ENCODE measurements at places on chromosomes 6 and 20.

DNA sequence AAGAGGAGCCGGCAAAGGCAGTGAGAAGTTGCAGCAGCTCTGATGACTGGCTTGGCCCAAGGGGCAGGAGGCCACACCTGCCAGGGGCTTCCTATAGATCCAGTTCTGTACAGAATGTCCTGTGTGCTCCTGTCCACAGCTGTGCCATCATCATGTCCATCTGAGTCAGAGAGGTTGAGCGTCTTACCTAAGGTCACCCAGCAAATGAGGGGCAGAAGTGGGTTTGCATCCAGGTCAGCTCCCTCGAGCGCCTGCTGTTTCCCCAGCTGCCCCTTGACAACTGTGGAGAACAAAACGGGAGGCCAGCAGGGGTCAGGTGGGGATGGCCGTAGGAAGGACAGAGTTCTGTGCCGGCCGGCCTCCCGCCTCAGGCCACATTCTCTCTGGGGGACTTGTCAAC, 47.6 kb downstream of the DLGAP4 start:
- no peak for DNase-seq

GRCh38 chr6:84072442-84072997, 38.9 kb downstream of the MRAP2 start:
- DNase-seq = no peak

GRCh38 chr20:47274401-47275108, 81.9 kb downstream of the ZMYND8 start:
- DNase-seq = peak; percentile 95

- DNase-seq = no peak
Observed at GRCh38 chr20:63097336-63097831, 90.6 kb upstream of the BHLHE23 start.

DNA sequence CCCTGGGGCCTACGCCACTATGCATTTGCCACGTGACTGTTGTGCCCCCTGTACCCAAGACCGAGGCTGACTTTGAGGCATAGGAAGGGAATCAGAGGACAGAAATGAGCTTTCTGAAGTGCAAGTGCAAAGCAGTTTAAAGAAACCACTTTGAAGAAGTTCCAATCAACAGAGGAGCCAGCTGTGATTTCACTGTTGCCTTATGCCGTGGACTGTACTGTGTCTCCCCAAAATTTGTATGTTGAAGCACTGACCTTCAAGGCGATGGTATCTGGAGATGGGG, 111.1 kb downstream of the JPH2 start:
- DNase-seq = no peak

GRCh38 chr6:32128751-32129296, 778 bp upstream of the ATF6B start:
- no peak for DNase-seq

DNA sequence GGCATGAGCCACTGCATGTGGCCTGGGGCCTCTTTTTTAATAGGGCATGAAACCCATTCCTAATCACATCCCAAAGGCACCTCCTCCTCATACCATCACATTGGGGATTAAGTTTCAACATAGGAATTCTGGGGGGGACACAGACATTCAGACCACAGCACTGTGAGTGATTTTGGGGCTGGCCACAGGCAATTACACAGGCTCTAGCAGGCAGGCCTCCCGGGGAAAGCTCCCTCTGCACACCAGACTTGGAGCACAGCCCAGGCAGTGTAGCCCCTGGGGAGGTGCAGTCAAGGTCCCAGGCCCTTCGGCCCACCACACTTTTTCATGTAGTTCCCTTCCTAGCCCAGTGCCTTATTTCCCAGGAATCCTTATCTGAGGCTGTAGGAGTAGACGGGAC, 5.5 kb downstream of the SFT2D1 start:
- no peak for DNase-seq

DNA sequence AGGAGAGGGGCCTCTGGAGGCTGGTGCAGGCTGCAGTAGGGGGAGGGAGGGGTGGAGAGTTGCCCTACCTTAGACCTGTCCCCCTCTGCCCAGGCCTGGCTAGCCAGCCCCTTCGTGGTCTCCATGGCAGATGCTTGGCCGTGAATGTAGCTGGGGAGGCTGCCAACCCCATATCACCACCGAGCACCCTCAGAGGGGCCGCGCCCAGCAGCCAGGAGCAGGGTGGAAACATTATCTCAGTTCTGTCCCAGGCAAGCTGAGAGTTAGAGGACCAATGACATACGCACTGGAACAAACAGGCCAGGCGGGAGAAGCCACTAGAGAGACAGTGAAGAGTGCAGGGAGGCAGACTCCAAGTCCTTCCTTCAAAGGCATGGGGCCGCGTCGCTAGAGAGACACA, 66.5 kb downstream of the LRFN2 start:
- DNase-seq = no peak

DNA sequence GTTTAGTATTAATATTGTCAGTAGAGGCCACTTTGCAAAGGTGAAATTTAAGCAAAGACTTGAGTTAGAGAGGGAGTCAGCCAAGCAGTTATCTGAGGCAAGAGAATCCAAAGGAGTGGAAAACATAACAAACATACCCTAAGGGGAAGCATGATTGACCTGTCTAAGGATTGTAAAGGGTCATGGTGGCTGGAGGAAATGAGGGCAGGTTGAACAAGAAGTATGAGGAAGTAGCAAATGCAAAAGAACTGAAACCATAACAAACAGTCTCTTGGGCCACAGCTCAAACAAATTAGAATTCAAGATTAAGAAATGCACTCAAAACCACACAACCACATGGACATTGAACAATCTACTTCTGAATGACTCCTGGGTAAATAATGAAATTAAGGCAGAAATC, 103.2 kb downstream of the FBXO5 start:
- no peak for DNase-seq

DNA sequence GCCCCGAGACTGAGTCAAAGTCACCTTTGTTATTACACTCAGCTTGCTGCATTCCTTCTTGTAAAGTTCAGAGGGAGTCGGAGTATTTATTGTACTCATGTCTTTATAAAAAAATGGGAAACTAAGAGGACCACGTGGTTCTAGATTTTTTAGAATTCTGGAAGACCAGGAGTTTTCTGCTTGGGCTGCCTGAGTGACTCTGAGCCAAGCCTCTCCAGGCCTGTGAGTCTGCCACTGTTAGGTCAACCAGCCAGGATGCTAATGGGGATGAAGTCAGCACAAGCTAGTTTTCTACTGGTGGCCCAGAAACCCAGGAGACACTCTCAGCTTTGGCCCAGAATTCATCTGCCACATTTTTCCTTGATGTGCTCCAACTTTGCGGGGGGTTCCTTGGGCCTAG, 453.5 kb upstream of the SULF2 start:
- DNase-seq = peak; percentile 48

DNA sequence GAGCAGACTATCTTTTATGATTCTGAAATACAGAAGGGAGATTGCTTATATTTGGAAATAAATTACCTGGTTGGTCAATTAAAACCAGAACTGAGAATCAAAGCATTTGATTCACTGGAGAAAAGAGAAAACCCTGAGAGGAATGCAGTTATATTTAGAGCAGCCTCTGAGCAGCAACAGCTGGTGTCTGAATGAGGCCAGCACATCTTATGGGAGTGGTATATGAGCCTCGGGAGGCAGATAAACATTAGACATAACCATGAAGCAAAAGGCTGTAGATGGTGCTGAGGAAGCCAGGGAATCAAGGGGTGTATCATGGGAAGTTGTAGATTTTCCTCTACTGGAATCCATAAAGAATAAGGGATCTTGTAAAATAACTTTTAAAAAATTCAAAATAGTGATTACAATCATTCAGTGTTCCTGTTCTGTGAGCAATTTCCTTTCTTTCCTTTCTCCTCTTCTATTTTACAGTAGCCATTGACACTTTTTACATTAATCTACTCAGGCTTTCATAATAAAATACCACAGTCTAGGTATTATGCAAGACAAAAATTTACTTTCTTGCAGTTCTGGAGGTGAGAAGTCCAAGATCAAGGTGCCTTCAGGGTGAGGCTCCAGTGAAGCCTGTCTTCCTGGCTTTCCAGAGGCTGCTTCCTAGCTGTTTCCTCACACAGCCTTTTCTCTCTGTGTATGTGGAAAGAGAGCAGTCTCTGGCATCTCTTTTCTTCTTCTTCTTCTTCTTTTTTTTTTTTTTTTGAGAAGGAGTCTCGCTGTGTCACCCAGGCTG, 32.8 kb upstream of the ENPP5 start:
- peak; percentile 9 for DNase-seq
